ENCODE measurements at places on chromosomes 7 and 10.

DNA sequence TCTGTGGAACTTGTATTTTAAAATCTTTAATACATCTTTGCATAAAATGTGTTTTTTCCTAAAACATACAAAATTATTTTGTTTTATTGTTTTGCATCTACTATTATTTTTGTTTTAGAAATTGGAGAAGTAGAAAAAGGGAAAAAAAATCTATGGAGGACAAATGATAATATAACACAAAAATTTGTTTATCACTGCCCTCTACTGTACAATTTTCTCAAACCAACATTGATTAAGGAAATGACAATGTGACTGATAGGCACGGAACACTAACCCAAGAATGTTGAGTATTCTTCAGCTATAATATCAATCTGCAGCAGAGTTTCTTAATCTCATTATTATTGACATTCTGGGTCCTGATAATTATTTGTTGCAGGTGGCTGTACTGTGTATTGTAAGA, 9.5 kb upstream of the ING3 start:
- no peak for DNase-seq

DNA sequence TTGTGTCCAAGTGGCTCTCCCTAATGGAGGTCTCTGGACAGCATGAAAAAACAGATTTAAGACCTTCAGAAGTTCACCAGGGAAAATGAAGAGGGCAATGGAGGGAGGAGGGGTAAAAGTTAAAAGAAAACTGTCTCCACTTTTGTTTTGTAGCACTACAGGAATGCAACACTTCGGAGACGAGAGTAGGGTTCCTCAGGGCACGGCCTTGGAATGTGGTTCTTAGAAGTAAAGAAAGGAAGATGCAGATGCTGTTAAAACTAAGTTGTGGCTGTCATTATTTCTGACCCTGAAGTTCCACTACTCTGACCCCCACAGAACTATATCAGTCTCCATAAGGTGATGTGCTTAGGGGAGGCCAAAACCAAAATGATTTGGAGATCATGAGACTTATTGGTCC, 335.1 kb downstream of the XPNPEP1 start:
- DNase-seq = no peak

GRCh38 chr7:74429153-74429747, 24.5 kb upstream of the GTF2IRD1 start:
- DNase-seq = peak; percentile 48

- DNase-seq = no peak
These were observed 5.1 kb downstream of the DPY19L1 start for GRCh38 chr7:35032166-35032565.

All from Right ventricle myocardium inferior (tissue), 1 donor.